ENCODE measurements at places on chromosomes 12 and 14.

- DNase-seq: no peak
Observed at GRCh38 chr14:104343294-104343625, 204.9 kb downstream of the KIF26A start.

DNA sequence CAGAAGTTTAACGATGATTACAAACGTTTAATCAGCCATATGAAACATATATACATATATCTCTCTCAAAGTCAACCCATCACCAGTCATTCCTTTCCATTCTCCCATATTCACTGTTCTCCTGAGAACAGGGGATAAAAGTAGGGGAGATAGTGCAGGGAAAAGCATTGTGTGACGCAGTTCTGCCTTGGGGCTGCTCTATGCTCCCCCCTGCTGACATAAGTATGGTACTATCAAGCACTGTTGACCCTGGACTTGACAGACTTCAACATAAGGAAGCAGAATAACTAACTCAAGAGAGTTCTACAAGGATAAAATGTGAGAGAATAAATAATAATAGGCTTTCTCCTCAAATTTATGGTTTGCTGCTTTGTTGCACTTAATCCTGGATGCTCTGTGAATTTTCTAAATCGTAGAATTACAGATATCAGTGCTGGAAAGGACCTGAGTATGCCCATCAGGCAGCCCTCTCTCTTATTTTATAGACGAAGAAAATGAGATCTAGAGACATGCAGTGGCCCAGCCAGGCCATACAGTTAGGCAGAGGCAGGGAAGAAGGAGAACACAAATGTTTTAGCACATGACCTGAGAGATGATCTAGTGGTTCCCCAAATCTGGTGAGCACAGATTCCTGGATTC, 87.2 kb downstream of the SCN8A start:
- no peak for DNase-seq

DNA sequence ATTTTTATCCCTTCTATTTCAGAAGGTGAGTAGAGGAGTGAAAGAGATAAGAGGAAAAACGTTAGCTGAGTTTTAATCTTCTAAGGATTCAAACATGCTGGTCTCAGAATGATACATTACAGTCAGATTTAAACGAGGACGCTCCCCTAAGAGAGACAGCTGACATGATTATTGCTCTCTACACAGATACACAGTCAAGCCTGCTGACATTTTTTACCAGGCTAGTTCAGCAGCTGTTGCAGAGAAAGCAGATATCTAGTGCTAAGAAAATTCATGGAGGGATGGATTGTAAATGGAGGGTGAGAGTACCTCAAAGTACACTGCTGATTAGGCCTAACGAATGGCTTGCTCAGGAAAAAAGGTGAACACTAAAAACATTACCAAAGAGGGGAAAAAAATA, 31.9 kb upstream of the SOS2 start:
- DNase-seq: no peak

DNA sequence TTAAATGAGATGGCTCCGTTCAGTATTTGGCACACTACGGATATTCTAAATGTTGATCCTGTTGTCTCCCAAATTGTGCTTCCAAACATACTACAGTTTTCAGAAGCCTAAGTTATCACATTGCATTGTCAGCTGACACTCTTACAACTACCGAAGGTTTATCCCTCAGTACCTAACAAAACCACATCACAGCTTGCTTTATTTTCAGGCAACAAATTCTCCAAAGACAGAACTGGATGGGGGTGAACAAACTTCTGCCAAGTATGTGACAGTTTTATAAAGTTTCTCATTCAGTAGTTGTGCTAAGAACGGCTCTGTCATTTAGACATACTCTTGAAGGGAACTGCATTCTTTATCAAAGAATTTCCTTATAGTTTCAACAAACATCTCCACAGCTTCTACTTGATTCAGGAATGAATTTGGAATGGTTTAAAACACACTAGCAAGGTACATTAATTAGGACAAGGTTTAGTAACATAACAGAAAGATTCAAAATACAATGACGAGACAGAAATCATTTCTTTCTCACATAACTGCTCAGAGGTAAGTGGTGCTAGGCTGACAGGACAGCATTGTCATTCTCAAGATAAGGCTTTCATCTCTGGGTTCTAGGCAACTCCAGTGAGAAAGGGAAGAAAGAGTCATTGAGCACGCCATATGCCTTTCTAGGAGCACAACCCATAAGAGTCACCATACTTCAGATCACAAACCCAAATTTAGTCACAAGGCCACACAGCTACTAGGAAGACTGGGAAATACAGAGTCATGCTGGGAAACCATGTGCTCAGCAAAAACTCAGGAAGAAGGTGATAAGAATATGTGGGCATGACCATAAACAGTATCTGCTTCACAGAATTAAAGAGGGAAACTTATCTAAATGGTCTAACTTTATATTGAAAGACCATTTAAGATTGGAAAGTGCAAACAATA, 100.7 kb downstream of the DUSP6 start:
- DNase-seq: no peak

DNA sequence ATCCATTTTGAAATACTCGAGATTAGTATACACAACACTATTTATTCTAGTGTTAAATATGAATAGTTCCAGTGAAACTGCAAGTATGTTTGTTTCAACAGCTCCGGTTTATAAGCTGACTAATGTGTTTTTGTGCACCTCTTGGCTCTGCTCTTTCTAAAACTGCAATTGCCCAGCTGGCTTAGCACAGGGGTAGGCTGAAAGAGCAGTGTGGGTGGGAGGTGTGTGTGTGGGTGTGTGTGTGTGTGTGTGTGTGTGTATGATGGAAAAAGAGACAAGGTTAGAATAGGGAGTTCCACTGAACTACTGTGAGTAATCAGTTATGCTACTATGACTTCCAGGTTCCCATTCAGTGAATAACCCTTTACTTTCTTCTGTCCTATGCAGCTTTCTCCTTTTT, 37.8 kb upstream of the DDHD1 start:
- DNase-seq: no peak

DNA sequence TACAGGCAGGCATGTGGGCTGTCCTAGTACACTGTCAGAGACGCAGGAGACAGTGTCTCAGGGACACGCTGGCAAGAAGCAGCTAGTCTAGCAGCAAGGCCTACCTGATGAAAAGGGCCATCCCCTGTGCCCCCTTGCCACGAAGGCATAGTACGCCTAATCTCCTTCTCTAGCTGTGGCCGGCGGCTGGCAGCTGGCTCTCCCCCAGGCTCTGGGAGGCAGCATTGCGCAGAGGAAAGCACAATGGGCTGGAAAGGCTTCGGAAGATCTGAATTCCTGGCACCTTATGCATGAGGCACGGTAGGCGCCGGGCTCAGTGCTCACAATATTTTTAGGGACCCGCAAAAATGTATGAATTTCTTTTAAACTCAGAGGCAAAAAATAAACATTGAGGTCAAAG, 16.0 kb upstream of the PLEKHH1 start:
- DNase-seq: no peak
